ENCODE measurements at places on chromosomes 7 and 10.

DNA sequence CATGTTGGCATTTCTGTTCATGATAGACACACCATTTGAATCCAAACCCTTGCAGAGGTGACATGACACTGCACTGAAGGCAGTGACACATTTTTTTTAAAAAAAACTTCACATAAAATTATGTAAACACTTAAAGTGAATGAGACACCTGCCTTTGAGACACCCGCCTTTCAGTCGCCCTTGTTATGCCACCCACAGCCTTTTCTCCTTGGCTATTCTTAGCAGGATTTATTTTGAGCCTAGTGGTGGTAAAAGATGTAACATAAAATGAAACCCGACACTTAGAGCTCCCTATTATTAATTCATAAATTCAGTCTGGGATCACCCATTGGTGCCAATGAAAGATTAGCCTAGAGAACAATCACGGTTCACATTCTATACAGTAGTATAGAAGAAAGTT lies 161.3 kb downstream of the DYNC1I1 start:
- no peak for DNase-seq

DNA sequence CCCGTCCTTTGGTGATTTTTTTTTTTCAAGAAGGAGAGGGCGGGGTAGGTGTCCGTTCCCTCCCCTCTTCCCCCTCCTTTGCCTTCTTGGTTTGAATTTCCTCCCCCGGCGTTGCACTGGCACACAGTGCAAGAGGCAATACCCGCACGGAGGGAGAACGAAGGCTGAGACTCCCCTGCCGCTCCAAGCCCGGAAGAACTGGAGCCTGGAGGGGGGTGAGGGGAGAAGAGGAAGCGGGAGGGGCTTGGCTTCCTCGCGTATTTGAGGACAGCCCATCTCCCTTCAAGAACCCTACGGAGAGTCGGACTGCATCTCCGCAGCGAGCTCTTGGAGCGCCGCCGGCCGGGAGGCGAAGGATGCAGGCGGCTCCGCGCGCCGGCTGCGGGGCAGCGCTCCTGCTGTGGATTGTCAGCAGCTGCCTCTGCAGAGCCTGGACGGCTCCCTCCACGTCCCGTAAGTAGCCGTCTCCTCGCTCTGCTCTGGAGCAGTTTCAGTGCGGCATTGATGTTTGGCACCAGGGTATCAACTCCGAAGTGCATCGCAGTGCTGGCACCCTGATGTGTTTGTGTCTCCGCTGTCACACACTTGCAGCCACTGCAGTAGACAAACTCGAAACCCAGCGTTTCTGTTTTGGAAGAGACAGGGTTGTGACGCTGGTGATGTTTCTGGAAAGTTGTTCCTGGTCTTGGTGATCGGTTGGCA lies at the start of gene CNTNAP2:
Gene CNTNAP2, plus strand, starts transcription at position 281 of the 702 bp plus-strand sequence. Its CDS starts 76 bp downstream, at position 357.
- DNase-seq: no peak

DNA sequence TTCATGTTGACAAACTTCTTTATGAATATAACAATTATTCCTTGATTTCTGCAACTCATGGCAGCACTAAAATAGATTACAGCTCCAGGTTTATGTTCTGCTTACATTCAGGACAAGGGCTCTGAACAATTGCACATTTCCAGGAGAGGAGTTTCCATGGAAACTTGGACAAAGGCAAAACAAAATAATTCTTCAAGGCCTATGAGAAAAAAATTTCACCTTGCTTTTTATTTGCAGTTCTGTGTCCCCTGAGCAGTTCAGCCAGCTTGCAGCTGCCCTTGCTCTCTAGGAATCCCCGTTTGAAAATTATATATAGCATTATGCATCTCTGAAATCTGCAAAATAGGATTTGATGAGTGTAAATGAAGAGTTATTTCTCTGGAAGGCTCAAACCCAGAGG lies 71.7 kb downstream of the ARL4A start:
- no peak for DNase-seq

GRCh38 chr10:1938317-1938716 lies 201.0 kb upstream of the ADARB2 start:
- no peak for DNase-seq

GRCh38 chr7:133155146-133155545 lies 73.3 kb upstream of the CHCHD3 start:
- DNase-seq: no peak

- no peak for DNase-seq
Observed at GRCh38 chr10:109773288-109774120, 149.8 kb downstream of the XPNPEP1 start.
